ENCODE measurements at places on chromosomes 7 and 10. TPM values are rescaled to one million over a fixed set of nuclear protein-coding genes. Genes with fewer than 3 reads are reported as not detected.

DNA sequence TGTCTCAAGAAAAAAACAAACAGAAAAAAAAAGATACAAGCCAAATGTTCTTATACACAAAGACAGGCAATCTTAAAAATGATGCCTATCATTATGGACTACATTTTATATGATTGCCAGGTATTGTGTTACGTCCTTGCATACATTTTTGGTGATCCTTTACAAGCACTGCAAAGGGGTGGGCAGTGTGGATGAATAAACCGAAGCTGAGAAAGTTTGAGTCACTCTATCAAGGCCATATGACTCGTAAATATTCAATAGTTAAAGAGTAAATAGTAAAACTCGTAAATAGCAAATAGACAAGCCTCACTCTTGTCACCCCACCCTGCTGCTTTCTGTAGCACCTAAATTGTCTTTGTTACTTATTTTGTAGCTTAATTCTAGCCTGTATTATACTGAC lies 326.2 kb downstream of the FRMD4A start:
- no peak for DNase-seq

C10orf67 gene
- total RNA-seq: 0.82 TPM

CALML5 gene
- 0.41 TPM for total RNA-seq

TMEM176B gene
- 27.5 TPM for total RNA-seq

ACTA2 gene
- total RNA-seq: 300 TPM

All from tongue (tissue), 3 donors.